ENCODE measurements at places on chromosomes 7 and 10. TPM values are rescaled to one million over a fixed set of nuclear protein-coding genes. Genes with fewer than 3 reads are reported as not detected.
A peak's percentile ranks its signal among the peaks of the same experiment; 100 is the strongest.

DNA sequence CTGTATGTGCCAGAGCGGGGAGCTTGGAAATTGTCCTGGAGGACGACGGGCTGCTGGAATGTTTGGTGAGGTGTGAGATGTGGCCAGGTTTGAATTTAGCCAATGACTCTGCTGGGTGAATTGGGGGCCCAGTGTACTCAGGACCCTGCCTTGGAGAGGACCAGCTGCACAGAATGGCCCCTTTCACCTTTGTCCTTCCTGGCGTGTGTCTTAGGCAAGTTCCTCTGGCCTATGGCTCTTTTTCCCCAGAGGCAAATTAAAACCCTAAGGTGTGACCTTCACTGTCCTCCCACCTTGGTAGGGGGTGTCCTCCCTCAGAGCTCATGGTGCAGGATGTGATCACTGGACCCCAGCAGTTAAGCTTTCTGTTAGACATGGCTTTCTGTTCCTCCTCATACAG lies 47.8 kb downstream of the CXCL12 start:
- no peak for DNase-seq

DNA sequence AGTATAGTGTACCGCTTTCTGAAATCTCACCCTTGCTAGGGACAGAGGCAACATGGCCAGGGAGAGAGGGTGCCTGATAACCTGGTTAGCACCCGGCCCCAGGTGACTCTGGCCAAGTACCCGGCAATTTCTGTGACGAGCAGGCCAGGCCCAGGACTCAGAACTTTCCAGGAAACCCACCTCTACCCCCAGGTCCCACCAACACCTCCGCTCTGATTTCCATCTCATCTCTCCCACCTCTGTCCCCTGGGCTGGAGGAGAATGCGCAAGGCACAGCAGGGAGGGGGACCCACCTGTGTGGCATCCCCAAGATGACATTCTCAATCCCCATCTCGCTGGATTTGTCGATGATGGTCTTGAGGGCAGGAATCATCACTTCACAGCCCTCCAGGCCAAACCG lies 11.6 kb downstream of the OGDHL start:
- DNase-seq, result no peak

GRCh38 chr10:15027741-15028140 lies 16.0 kb upstream of the OLAH start:
- no peak for DNase-seq

- no peak for DNase-seq
Measured at GRCh38 chr10:97291357-97292096, 910 bp downstream of the ARHGAP19 start.

GRCh38 chr7:101216001-101216859 lies 1.2 kb downstream of the PLOD3 start:
- no peak for DNase-seq

DNA sequence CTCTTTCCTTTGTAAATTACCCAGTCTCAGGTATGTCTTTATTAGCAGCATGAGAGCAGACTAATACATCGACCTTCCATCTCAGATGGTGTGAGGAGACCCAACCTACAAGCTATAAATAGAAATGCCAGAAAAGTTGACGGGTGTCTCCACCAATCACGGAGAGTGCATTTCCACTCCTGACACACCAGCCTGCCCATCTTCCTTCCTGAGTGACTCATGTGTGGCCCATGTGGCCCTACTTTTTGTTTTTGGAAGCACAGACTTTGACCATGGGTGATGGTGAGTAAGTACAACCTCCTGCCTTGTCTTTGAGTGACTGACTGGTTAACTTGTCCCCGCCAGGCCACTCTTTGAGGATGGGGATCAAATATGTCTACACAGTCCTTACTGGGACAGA lies 147.0 kb downstream of the OAT start:
- no peak for DNase-seq

- DNase-seq, result no peak
Measured at GRCh38 chr7:107007892-107008287, 36.6 kb upstream of the PRKAR2B start.

DNA sequence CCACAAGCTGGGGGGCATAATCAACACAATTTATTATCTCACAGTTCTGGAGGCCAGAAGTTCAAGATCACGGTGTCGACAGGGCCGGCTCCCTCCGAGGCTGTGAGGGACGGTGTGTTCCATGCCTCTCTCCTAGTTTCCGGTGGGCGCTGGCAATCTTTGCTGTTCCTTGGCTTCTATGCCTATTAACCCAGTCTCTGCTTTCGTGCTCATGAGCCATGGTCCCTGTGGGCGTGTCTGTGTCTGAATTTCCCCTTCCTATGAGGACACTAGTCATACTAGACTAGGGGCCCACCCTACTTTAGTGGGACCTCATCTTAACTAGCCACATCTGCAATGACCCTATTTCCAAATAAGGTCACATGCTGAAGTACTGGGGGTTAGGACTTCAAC lies 29.4 kb downstream of the HIPK2 start:
- no peak for DNase-seq

GRCh38 chr10:63464402-63465292 lies 1.1 kb downstream of the JMJD1C start:
- DNase-seq, result no peak

DNA sequence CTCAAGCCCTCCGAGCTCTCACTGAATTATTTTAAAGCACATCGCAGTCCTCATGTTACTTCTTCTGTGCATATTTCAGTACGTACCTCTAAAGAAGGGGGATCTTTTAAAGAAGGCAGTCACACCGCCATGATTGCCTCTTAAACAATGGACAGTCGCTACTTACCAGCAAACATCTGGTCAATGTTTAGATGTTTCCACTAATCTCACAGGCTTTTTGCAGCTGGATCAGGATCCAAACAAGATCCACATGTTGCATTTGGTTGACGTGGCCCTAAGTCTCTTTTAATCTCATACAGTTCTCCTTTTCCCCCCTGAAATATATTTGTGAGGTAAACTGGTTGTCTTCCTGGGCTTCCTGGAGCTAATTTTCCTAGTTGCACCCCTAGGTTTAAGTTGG lies 50.0 kb downstream of the PRF1 start:
- DNase-seq, result no peak

GRCh38 chr10:7157091-7157490 lies 253.7 kb downstream of the SFMBT2 start:
- DNase-seq, result no peak

DNA sequence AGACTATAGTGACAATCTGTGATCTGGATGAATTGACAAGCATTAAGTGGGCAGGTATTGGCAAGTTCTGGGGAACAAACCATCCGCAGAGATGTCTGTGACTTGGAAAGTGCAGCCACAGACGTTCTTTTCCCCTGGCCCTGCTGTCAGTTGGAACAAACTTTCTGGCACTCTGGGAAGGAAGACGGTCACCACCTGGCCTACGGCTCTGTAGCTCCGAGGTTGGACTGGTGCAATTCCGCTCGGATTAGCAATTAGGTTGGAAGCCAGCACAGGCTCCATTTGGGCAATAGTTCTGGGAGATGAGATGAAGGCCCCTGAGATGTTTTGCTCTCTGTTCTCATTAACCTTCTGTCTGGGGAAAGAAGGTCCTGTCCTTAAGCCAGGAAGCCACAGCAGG lies 437.5 kb downstream of the CALN1 start:
- DNase-seq, result no peak

DNA sequence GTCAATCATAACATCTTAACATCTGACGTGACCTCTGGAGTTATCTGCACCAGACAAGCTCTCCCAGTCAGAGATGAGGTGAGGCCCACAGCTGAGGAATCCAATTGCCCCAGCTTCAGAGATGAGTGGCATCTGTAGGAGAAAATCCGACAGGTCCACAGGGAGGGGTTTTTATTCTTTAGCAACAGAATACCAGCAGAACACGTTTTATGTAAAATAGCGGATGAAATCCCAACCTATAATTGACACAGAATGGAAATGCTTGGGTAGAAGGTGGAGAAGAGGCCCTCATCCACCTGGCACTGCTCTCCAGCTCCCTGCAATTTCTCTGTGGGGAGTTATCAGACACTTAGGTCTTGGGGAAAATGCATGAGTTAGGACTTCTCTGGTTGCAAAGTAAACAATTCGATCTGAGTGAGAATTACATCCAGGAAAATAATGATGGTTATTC lies 144.2 kb upstream of the NRP1 start:
- no peak for DNase-seq

DNA sequence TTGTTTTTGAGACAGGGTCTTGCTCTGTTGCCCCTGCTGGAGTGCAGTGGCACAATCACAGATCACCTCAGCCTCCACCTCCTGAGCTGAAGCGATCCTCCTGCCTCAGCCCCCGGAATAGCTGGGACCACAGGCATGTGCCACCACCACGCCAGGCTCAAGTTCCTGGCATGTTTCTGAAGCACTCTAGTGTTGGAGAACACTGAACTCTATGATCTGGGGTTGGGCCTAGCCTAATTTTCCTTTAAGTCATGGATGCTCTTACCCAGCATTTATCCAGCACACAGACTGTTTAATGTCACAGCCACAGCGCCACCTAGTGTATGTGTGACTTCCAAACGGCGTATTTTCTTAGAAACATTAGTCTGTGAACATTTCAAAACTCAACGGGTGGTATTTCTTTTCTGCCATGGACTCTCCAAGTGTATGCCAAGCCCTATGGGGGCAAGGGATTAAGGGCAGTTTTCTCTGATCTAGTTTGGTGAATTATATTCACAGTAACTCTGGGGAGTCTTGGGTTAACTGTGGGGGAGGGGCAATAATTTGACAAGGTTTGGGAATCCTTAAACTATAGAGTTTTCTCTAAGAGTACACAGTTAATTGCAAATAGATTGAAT lies 91.8 kb downstream of the CREM start:
- DNase-seq, result peak; percentile 90

GRCh38 chr7:46603780-46604179 lies 682.7 kb upstream of the IGFBP3 start:
- no peak for DNase-seq

DNA sequence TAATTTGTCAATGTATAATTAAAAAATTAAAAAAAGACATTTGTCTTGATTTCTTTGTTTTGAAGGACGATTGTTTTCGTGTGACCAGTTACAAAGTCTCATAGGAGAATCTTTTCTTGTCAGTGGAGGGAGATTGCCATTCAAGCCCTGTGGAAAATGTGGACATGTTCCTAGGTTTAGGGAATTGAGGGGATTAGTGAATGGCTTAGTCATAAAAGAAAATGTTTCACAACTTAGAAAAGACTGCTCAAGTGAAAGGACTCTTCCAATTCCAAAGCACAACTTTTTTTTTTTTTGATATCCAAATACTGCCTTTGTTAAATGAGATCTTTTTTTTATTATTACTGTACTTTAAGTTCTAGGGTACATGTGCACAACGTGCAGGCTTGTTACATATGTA lies 140.7 kb upstream of the HABP2 start:
- DNase-seq, result no peak

- no peak for DNase-seq
Measured at GRCh38 chr10:118035354-118036005, 11.3 kb downstream of the RAB11FIP2 start.

DNA sequence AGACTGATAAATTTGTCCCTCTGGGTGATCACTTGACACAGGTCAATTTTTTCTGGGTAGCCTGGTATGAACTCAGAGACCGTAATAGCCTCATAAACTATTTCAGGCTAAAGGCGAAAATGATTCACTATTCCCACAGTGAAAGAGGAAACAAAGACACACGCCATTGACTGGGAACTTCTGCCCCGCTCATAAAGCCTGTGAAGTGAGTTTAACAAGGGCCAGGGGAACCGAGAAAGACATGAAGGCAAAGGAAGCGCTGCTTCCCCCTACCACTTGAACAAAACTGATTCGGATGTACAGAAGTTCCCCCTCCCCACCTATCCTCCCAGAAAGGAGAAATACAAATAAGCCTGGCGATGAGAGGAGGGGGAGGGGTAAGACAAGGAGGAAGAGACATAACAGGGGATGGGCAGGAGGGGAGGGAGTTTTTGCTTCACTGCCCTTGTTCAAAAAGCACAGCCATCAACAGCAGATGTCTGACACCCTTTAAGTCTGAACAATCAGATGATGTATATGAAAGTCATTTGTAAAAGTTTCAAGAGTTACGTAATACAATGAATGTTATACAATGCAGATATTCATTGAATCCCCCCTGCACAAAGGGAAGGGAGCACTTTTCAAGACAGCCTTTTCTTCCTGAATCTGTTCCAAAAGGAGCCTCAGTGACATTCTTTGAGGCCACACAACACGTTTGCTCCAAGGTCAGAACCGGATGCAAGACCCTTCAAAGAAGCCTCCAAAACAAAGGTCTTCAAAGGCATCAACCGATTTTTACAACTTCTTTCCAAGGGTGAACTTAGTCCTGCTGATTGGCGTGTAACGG lies 734 bp downstream of the ABCB4 start:
- no peak for DNase-seq

DNA sequence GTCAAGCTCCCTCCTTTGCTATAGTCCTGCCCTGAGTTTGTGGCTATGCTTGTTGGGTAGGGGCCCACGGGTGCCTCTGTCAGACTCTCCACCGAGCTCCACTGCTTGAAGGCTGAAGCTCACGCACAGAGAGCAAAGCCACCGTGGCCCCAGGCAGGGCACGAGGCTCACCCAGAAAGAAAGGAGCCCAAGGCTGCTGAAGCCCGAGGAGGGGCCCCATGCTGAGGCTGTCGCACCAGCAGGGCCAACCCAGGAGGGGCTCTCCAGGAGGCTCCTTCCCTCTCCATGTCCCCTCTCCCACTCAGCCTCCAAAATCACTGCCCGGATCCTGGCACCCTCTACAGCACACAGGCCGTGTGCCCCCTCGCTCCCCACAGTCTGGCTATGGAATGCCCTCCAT lies 50.5 kb downstream of the YKT6 start:
- no peak for DNase-seq

The SFTPA1 gene
- not detected for total RNA-seq

The MEOX2 gene
- not detected for total RNA-seq

The UMAD1 gene
- total RNA-seq, result 17.6 TPM

The TECTB gene
- not detected for total RNA-seq

The TRIM8 gene
- 50.3 TPM for total RNA-seq

The FAM131B gene
- 1.9 TPM for total RNA-seq

The FRMD4A gene
- total RNA-seq, result 1.7 TPM

The CYP26C1 gene
- not detected for total RNA-seq

The ITIH2 gene
- not detected for total RNA-seq
